ENCODE measurements at places on chromosomes 5 and 9.

- DNase-seq: no peak
These were observed 1248.1 kb upstream of the CDH18 start for GRCh38 chr5:21236104-21236503.

- peak; percentile 22 for DNase-seq
These were observed 1.1 kb upstream of the SPIN1 start for GRCh38 chr9:88387036-88387551.

DNA sequence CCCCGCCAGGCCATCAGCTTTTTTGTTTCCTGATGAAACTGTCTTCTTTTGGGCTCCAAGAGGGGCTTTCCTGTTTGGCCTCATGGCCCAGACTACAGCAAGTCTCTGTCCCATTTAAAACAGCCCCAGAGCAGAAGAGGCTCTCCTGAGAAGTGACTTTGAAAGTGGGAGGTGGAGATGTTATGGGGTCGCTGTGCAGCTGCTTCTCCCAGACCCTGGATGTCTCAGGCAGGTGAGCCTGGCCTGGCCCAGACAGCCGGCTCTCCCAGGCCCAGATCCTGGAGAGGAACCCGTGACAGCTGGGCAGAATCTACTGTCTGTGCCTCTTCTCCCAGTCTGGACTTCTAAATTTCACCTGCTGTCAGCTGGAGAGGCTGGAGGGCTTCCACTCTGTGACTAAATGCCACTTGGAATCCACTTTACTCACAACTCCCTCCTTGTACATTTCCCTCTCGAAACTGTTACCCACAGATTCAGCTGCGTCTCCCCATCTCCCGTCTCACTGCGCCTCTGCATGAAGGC lies 20.6 kb downstream of the FAM78A start:
- no peak for DNase-seq

- no peak for DNase-seq
These were observed 72.8 kb downstream of the APBA1 start for GRCh38 chr9:69599232-69599971.

DNA sequence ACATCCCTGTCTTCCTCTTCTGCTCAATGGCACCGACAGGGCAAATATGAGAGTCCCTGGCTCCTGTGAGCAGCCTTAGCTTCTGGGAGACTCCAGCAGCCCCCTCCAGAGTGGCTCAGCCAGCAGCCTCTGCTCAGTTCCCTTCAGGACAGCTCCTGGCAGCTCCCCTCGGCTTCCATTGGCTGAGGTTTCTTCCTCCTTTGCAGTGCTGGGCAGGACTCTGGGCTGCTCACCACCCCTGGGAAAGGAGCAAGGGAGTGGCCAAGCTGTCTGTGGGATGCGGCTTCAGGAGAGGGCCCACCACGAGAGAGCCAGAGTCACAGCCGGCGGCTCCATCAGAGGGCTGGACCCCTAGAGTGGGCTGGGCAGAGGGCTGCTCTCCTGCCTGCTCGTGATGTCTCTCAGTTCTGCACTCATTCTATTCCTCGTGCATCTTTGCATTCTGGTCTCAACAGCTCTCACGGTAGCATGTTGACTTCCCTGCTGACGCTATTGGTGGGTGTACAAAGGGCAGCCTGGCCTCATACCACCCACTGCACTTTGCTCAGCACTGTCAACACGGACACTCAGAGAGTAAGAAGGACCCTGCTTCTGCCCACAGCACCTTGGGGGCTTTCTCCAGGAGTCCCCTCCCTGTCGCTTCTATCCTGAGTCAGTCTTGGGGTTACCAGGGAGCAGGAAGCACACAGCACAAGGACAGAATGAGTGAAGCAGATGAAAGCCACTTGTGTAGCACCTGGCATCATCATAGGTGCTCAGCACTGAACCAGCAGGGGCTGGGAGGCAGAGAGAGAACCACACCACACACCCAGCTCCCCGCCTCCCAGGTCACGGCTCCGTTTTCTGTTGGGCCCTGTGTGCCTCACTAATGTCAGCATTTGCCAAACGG lies 80.9 kb upstream of the ALDH1B1 start:
- peak; percentile 38 for DNase-seq

- no peak for DNase-seq
These were observed 1294.8 kb upstream of the ACO1 start for GRCh38 chr9:31089549-31090221.

DNA sequence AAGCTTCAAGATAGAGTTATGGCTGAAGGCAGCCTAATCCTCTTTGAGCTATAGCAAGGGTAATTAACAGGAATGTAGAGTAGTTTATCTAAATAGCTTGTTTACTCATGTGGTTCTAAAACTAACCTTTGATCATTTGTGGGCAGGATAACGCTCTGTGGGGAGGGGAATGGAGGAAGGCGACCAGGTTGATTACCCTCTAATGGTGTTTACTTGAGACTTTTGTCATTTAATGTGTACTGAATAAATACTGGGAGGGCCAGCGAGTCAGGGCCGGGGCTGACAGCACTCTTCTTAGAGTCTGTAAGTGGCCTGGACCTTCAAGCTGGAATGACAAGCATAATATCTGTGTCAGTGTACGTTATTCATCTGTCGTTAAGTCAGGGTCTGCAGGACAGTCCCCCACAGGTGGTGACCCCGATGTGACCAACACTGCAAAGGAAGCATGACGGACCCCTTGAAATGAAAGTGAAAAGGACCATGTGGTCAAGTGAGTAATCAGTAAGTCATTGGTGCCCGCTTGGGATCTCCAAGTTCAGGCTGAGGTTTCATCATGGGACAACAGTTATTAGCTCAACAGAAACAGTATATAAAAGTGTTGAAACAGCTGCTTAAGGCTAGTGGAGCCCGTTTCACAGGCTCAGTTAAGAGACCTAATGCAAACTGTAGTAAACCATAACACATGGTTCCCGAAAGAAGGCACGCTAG lies 162.6 kb downstream of the CPLANE1 start:
- DNase-seq: no peak

- no peak for DNase-seq
These were observed 7.8 kb downstream of the ANGPTL2 start for GRCh38 chr9:127114606-127115005.

DNA sequence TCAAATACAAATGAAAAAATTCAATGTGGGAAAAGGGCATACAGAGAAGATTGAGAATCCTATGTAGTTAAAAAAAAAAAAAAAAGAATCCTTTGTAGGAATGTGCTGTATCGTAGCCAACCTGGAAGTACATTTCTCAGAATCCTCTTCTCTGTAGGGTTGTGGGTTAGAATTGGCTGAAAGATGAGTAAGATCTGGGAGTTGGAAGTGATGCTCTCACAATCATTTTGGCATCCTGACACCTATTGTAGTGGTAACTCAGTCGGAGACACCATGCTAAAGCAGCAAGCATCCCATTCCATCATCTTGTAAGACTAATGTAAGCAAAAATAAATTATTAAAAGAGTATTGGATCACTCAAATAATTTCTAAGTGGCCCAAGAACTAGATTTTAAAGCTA lies 30.6 kb downstream of the MRPL22 start:
- no peak for DNase-seq

- no peak for DNase-seq
These were observed 167.6 kb upstream of the SMIM23 start for GRCh38 chr5:171617817-171618591.

DNA sequence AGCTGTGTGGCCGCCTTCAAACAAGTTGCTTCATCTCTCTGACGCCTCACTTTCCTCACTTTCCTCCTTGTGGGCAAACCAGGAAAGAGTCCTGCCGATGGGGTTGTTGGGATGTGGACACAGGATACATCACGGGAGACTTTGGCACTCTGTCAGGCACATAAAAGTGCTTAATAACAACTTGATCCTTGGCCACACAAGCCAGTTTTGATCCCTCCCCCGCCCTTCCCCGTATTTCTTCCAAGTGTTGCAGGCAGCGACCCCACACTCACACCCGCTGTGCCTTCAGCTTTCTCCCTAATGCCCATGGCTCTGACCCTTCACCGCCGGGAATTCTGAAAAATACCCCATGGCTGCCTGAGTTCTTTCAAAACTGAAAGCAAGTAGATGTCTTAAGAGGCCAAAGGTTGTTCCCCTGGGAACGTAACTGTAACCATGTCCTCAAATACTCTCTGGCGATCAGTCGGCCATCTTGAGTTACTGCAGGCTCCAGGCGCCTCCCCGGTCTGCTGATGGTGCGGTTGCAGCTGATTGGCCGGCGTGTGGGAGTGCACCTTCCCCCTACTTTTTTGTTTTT lies 59.8 kb downstream of the ARHGEF37 start:
- DNase-seq: no peak

DNA sequence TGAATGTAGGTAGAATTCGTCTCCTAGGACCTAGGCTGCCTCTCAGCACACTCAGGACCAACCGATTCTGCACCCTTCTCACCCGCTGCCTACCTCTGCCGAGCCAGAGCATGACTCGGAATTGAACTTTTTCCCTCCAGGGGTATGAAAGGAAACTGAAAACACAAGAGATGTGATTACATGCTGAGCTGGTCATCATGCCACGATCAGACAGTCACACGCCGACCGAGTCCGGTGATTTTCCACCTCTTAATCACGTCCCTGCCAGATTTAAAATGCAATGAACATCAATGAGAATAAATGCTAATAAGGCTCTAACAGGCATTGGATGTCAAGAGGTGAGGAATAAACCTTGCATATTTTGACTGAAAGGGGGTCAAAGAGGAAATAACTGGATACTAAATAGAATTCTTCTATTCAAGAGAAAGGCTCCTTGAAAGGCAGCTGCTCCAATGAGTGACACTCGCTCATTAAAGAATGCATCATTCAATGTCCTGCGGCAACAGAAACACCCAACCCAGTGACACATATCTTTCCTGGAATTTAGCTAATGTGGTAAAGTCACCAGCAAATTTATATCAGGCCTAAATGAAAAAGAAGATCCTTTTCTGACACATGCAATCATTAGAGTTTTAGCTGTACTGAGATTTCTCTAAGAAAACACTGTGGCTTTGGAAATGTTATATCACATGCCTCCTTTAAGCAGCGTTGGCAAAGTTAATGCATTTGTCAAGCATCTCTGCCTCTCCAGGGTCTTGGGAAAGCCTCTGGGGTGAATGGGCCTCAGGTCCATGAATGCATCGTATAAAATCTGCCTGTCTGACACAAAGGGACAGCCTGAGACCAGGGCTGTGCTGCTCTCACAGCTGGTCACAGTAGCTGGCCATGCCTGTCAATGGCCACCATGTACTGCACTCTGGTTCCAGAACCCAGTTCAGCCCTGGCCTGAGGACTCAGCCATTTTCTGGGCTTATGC lies 128.7 kb downstream of the SPOCK1 start:
- DNase-seq: no peak

GRCh38 chr9:82488313-82489200 lies 500.0 kb downstream of the SPATA31D1 start:
- DNase-seq: no peak

DNA sequence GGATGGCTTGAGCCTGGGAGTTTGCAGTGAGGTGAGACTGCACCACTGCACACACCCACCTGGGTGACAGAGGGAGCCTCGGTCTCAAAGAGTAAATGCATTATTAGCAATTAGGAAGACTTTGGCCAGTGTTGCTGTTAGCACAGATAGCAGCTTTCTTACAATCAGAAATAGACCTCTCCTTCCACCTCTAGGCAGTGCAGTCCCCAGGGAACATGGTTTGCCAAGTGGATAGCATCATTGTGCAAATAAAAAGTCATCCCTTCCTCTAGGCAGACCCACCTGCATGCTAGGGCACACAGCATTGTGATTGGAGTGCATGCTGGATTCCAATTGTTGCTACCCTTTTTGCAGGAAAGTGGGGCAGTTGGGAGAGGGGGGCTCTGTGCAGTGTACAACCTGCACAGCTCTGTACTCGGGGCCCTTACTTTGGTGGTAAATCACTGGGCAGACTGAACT lies 77.9 kb upstream of the KLF9 start:
- no peak for DNase-seq

GRCh38 chr5:60687927-60688720 lies 11.8 kb downstream of the DEPDC1B start:
- DNase-seq: no peak

DNA sequence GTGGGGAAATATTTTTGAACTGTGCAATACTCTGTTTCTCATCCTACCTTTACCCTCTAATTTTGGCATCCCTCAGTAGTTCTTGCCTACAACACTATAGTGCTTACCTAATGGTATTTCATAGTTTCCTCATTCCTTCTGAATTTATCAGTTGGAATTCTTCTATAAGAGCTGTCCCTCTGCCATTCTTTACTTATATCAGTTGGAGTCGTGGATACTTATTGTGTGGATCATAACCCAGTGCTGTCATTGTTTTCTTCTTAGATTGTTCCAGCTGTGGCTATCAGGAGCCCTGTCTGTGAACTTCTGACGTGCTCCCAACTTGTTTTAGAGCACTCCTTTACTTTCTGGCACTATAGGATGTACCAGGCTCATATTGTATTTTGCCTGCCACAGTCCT lies 146.1 kb upstream of the OTULINL start:
- DNase-seq: no peak

GRCh38 chr5:97135868-97136267 lies 6.5 kb downstream of the LIX1 start:
- no peak for DNase-seq

GRCh38 chr9:108474356-108474755 lies 381.4 kb downstream of the ACTL7B start:
- no peak for DNase-seq

GRCh38 chr9:69981686-69982445 lies 61.8 kb upstream of the MAMDC2 start:
- DNase-seq: peak; percentile 10
